ENCODE measurements at places on chromosomes 12 and 14.
A peak's percentile ranks its signal among the peaks of the same experiment; 100 is the strongest.

DNA sequence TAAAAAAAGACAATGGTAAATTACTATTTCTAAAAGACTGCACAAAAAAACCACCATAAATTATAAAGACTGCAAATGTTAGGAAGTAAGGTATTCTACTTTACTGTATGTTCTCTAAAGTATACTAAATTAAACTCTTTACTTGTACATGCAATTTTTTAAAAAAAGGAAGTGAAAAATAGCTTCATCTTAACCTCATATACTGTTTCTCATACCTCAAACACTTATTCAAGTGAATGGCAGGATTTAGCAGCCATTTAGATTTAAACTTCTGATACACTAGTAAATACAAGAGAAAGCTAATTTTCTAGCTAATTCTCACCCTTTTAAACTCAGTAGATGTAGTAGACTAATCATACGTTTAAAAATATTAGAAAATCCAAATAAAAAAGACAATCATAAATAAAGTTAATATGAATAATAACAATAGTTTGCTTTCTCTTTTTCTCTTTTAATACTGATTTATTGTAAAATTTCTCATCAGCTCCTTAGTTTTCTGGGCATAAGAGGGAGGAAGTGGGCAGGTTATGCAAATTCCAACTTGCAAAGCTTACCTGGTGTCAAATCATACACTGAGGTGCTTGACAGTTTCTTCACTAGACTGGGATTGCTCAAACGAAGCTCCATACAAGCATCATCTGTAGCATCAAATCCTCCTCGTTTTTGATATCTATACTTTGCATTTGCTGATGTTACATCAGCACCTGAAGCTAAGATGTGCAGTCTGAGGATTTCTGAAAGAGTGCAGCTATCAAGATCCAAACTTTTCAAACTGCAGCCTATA, 71.0 kb upstream of the CFL2 start:
- no peak for DNase-seq

DNA sequence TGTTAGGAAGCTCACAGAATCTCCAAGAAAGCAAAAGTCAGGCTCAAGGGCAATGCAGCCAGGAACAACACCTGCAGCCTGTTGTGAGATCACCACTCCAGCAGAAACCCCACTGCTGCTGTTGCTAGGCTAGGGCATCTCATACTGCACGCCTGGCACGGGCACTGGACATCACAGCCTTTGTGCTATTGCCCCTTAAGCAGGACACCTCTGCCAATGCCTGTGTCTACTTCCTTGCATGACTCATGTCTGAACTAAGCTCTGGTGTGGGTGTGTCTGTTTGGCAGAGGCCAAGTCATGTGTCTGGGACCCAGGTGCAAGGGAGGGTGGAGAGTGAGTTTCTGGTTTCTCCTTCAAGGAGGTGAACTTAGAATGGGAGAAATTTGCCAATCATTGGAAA, 10.0 kb upstream of the DDX47 start:
- peak; percentile 90 for DNase-seq

DNA sequence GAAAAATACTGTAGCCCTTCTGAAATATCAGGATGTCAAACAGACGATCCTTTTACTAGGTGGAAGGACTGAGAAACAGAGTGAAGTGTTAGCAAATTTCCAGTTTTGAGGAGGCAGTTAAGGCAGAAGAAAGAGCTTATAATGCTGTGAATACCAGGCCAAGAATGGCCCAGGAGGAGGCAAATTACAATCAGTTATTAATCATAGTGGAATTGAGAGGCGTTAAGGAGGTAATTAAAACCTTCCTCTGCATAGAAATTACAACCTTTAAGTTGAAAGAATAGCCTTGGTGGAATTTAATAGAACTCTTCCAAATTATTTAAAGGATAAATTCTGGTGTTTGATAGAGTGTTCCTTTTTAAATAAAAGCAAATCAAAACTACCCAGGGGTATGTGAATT, 590.9 kb upstream of the SEL1L start:
- no peak for DNase-seq

GRCh38 chr14:95227279-95227860, 70.0 kb upstream of the DICER1 start:
- DNase-seq: no peak

DNA sequence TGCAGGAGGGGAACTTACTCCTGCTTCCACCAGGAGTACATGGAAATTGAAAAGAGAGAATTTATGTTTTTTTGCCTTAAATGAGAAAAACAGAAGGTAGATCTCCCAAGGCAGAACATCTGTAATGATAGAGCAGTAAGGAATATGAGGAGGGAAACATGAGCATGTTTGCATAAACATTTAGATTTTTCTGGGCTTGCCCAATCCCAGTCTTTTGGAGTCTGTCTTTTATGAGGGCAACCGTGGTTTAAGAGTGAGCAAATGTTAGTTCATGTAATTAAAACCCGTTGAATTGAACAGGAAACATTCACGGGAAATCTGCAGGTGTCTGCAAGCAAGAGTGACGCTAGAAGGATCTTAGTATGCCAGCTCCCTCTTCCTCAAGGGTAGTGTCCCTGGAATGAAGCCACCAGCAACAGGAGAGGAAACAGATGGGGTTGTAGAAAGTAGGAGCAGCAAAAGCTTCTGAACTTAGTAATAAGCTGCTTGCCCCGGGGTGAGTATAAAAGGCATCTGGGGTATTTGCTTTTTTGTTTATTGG, 79.3 kb downstream of the ARF6 start:
- DNase-seq: peak; percentile 35

GRCh38 chr12:110780448-110780847, 37.8 kb upstream of the PPP1CC start:
- DNase-seq: no peak

DNA sequence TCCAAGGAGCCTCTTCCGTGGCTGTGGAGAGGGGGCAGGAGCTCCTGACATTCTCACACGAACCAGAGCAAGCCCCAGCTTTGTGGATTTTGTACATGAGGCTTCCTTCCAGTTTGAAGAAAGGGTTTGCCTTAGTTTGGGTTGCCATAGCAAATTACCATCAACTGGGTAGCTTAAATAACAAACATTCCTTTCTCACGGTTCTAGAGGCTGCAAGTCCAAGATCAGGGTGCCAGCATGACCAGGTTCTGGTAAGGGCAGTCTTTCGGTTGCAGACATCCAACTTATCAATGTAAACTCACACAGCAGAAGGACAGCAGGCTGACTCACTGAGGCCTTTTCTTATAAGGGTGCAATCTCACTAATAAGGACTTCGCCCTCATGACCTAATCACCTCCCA, 25.9 kb upstream of the STAB2 start:
- no peak for DNase-seq

GRCh38 chr14:57189070-57189469, 79.6 kb downstream of the EXOC5 start:
- DNase-seq: no peak

- DNase-seq: no peak
Measured at GRCh38 chr12:639988-640387, 23.3 kb downstream of the NINJ2 start.

- no peak for DNase-seq
Measured at GRCh38 chr14:103739793-103740501, 24.3 kb downstream of the ZFYVE21 start.

DNA sequence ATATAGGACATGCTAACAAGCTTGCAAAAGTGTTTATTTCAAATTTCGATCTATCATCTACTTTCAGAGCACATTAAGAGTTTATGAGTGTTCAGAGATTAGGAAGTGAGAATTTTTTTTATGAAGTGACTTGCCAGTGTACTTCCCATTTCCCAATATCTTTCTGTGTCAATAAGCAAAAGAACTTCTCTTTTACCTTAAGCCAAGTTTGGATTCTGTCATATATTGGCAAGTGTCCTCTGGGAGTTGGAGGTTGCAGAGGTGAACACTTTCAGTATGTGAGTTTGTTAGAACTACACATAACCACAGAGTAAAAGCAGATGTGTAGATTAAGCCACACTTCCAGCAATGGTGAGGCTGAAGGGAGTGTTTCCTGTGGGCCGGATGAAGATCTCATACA, 16.6 kb upstream of the KLRF1 start:
- DNase-seq: peak; percentile 23

DNA sequence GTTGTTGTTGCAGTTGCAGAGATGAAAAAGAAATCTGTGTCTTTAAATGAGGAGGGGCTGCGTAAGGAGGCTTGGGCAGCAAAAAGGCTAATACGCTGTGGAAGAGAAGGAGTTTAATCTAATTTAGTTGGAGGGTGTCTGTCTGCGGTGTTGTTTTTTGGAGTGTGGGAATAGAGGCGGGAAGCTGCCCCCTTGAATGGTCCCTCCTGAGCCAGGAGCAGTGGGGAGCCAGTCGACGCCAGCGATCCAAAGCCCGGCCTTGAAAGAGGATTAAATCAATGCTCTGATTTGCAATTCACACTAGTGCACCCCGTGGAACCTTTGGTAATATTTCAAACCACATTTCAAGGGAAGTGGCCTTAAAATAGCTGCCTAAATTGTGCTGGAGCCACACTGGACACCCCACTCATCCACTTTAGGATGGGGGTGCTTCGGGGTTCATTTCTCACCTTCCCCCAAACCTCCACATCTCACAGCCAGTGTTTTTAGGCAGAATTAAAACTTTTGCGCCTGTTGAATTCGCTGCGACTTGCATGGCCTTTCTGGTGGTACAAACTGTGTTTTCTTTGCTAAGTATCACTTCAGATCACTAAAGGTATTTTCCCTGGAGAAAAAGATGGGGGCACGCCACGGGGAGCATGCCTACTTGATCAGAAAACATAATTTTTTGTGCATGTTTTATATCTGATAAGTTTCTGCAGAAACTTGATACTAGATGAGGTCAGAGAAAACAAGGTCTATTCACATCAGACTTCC, 4.1 kb upstream of the FZD10 start:
- DNase-seq: no peak

DNA sequence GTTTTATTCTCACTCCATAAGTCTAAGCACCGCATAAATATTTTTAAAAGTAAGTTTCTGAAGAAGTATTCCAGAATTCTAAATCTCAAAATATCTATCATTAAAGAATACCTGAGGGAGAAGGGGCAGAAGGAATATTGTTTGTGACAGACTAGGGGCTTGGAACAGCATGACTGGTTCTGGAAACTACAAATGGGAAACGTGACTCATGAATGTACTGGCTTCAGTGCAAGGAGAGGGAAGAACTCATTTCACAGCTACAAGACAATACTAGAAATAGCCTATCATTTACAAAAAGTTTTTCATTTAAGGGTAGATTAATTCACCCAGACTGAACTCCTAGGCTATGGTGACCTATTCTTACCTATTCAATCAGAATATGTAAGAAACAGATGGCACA, 121.3 kb downstream of the SLC25A21 start:
- DNase-seq: no peak

GRCh38 chr14:69860221-69860620, 19.0 kb upstream of the SMOC1 start:
- DNase-seq: no peak

DNA sequence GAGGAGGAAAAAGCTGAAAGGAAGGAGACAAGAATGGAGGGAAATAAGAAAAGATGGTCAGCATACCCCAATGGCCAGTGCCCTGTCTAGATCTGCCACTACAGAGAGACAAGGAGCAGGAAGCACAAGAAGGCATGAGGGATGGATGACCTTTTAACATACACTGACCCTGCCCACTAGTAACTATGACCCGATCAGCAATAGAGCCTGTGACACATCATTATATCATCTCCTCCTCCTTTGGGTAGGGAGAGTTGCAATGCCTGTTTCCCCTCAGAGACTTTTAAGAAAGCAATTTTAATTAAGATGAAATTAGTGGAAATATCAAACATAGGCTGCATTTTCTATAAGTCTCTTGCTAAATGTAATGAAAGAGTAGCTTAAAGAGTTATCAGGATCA, 4.7 kb upstream of the SLC2A13 start:
- no peak for DNase-seq

GRCh38 chr14:89033756-89034155, 209.3 kb downstream of the TTC8 start:
- DNase-seq: no peak

DNA sequence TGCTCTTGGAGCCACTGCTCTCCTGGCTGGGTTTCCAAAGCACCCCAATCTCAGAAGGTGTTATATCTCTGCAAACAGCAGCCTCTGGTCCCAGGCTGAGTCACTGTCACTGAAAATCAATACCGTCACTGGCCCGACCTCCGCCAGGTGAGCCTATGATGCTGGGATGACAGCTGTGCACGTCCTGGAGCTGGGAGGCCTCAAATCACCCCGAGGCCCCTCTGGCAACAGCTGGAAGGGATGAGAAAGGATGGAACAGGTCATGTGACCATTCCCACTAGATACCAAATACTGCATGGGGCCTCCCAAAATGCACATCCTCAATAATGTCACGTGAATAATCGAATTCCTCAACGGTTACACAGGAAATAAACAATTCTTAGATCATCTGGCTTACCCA, 190.8 kb downstream of the TTC7B start:
- DNase-seq: no peak

DNA sequence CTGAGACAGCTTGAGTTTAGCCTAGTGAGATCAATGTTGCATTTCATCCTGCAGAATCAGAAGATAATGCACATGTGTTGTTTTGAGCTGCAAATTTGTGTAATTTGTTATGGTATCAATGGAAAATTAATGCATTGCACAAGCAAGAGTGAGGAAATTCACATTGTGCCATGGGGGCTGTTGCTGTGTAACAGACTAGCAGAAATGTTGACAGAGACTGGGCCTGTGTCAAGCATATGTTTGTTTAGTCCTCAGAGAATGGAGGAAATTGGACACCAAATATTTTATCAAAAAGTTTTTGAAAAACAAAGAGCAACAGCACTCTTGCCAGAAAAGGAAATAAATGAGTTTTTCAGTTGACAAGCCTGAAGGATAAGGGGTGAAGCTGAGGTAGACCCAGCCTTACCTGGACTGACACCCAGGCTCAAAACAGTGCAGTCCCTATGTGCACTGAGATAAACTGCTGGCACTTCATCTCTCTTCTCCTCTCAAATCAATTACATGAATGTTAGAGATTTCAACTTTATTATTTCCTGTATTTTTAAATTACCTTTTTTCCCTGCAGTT, 1150.0 kb downstream of the FSCB start:
- no peak for DNase-seq

GRCh38 chr14:81219759-81220579, 790 bp downstream of the GTF2A1 start:
- DNase-seq: peak; percentile 31

DNA sequence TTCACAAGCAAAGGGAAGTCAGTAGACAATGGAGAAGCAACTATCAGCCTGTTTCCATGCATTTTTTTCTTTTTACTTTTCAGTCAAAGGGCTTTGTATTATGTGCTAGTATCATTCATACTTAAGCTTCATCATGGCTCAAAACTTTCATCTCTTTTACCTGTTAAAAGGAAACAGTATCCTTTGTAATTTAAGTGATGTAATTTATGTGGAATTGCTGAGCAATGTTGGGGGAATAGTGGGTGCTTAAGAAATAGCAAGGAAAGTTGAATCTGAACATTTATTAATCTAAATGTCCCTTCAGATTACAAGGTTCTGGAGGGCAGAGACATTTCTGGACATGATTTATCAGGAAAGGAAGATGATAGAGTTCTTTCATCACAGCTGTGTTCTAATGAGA, 915.3 kb downstream of the VRK1 start:
- no peak for DNase-seq

- DNase-seq: no peak
Measured at GRCh38 chr12:34097213-34097612, 74.9 kb downstream of the ALG10 start.

All from RPMI8226 (cell line).